ENCODE measurements at places on chromosomes 5 and 9.

DNA sequence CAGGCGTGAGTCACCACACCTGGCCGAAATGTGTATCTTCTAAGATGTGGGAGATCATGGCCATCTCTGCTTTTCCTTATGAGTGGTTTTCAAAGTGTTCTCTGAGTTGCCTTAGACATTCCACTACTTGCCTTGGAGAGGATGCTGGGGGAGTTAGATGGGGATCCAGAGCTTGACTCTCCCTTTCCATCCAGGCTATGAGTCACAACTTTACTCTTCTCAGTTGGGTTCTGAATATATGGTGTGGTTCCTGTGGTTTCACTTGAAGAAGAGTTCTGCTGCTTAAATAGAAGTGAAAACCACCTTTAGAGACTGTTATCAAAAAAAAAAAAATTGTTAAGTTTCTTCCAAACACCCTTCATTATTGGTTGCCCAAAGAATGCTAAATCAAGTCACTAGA is 217.6 kb downstream of the ZNF608 start:
- no peak for DNase-seq

- no peak for DNase-seq
These were observed 14.6 kb upstream of the COL15A1 start for GRCh38 chr9:98929071-98929470.

GRCh38 chr9:135676891-135677290 is 13.8 kb downstream of the LCN9 start:
- DNase-seq: no peak

- no peak for DNase-seq
These were observed 39.1 kb upstream of the KCNV2 start for GRCh38 chr9:2677915-2678889.

- no peak for DNase-seq
These were observed 76.4 kb downstream of the EHMT1 start for GRCh38 chr9:137694962-137695875.

- no peak for DNase-seq
These were observed 405.5 kb downstream of the PDE4D start for GRCh38 chr5:59487772-59488729.

- DNase-seq: no peak
These were observed 64.8 kb upstream of the FGF10 start for GRCh38 chr5:44454002-44454401.

Data from amniotic stem cell (primary cell).